ENCODE measurements at places on chromosomes 7 and 10. TPM values are rescaled to one million over a fixed set of nuclear protein-coding genes. Genes with fewer than 3 reads are reported as not detected.
A peak's percentile ranks its signal among the peaks of the same experiment; 100 is the strongest.

GRCh38 chr10:52864201-52865106 is 91.9 kb upstream of the MBL2 start:
- DNase-seq: no peak

IFT22 gene
- total RNA-seq: 16.5 TPM

GRCh38 chr10:120833222-120833928 is 17.8 kb upstream of the WDR11 start:
- no peak for DNase-seq

ASB13 gene
- total RNA-seq: 23.2 TPM

- DNase-seq: no peak
These were observed 546.9 kb upstream of the GALNT17 start for GRCh38 chr7:70585071-70585470.

- peak; percentile 65 for DNase-seq
These were observed 171.2 kb upstream of the TNRC18 start for GRCh38 chr7:5594616-5595544.

CNPY1 gene
- total RNA-seq: not detected

- DNase-seq: no peak
These were observed 1.7 kb downstream of the MBL2 start for GRCh38 chr10:52770904-52771303.

GRCh38 chr10:96470116-96470743 is 43.5 kb downstream of the TLL2 start:
- DNase-seq: no peak

GRCh38 chr7:29173458-29173857 is 21.1 kb upstream of the CHN2 start:
- no peak for DNase-seq

- DNase-seq: no peak
These were observed 14.2 kb downstream of the LEP start for GRCh38 chr7:128255271-128255670.

DNA sequence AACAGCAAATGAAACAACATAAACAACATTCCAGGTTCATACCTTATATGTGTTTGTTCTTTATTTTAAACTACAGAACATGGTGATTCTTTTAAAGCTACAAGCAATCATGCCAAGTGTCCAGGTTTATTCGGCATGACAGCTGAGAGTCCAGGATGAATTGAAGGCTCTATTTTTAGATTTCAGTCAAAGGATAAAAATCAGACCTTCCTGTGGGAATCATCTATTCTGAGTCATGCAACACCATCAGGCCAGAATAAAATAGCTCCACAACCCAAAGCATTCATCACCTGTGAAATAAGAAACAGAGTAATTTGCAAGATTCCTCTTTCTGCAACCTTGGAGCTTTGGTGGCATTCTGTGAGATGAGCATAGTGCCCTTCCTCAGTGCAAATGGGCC is 292.4 kb upstream of the MYO3A start:
- no peak for DNase-seq

GRCh38 chr7:33050535-33051318 is 11.8 kb downstream of the NT5C3A start:
- DNase-seq: no peak

DNA sequence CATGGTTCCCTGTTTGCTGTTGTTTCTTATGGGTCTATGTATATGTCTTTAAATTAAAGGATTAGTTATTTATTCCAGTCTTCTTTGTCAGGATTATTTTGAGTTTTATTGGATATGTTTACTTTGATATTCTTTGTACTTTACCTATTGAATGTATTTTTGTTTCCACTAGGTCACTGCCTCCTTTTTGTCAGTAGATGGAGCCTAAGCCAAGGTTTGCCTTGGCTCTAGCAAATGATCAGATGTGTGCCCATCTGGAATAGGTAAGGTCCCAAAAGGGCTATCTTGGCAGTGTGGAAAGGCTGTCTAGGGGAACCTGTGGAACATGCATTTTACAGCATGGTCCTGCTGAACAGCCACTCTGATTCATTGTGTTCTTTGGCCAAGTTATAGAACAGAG is 337.3 kb upstream of the GHITM start:
- DNase-seq: no peak

GRCh38 chr10:71359364-71360046 is 37.2 kb upstream of the CDH23 start:
- peak; percentile 58 for DNase-seq

GRCh38 chr10:64115908-64116643 is 594.9 kb downstream of the REEP3 start:
- DNase-seq: no peak

SPDYE2 gene
- total RNA-seq: not detected

DNA sequence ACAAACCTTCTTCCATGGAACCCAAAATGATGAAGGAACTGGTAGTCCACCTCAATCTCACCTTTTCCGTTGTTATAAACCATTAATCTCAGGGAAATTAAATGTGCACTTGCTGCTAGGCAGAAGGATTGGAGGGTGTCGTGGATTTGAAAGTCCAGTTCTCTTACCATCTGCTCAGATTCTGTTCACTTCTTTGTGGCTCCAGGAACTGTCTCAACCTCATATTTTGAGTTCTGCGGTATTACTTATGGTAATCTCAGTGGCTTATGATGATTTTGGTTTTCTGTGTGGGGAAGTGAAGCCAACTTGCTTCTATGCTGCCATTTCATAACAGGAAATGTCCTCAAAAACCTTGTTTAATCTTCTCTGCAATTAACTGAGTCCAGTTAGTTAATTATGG is 136.4 kb downstream of the CDC14C start:
- DNase-seq: no peak

Data from aorta (tissue), 5 donors.